ENCODE measurements at places on chromosomes 7 and 10.

DNA sequence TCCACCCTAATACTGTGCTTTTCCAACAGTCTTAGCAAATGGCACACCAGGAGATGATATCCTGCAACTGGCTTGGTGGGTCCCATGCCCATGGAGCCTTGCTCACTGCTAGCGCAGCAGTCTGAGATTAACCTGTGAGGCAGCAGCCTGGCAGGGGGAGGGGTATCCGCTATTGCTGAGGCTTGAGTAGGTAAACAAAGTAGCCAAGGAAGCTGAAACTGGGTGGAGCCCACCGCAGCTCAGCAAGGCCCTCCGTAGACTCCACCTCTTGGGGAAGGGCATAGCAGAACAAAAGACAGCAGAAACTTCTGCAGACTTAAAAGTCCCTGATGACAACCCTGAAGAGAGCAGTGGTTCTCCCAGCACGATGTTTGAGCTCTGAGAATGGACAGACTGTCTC, 399.0 kb downstream of the CCSER2 start:
- no peak for DNase-seq

GRCh38 chr7:69663911-69664832, 65.9 kb downstream of the AUTS2 start:
- DNase-seq, result no peak

DNA sequence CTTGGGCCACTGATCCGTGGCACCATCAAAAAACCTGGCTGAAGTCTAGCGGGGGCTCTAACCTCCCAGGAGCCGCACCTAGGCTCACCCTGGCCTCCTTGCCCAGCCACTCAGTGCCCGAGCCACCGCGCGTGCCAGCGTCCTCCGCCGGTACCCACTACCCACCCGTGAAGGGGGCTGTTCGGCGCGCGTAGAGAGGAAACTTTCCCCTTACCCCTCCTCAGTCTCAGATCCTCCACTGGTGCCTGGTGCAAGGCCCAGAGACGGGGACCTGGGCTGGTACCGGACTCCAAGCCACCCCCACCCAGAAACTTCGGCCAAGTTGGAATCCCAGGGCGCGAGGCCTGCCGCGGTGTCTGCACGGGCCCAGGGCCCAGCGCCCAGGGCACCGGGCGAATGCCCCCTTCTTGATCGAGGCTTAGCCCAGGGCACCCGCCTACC, 3.5 kb upstream of the EBF3 start:
- DNase-seq, result no peak

- no peak for DNase-seq
Observed at GRCh38 chr10:71873582-71874211, 22.6 kb upstream of the PSAP start.

DNA sequence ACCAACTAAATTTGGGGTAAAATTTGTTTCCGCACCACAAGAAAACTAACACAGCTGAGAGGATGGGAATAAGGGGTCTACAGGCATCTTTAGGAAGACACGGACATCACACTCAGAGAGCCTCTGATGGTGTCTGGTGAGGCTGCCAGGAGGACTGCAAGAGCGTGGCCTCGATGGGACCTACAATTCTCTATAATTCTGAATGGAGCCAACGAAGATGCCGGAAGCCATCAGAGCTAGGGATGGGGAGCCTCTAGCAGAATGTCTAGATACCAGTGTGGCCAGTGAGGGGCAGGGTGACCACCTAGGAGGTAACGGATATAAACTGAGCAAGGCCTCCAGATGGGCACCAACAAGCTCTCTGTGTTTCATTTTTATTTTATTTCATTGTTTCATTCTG, 7.5 kb downstream of the GRID1 start:
- no peak for DNase-seq

Measured in AG09309 (cell line).